ENCODE measurements at places on chromosomes 5 and 9.

- DNase-seq: no peak
Observed at GRCh38 chr5:73922224-73922623, 296.2 kb downstream of the ARHGEF28 start.

DNA sequence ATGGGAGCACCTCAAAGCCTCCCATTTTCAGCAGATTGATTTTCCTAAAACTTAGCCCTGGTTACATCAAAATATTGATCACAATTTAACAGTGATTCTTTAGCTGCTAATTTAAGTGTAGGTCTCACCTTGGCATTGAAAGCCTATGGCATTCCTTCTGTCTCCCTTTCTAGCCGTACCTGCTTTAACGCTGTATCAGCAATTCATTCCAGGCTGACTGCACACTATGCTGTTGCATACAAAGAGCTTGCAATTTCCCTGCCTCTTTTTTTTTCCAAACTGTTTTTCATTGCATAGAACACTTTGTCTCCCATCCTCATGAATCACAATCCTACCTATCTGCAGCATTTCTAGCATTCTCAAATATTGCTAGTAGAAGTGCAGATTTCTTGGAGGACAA is 8.9 kb upstream of the AMACR start:
- no peak for DNase-seq

- no peak for DNase-seq
Observed at GRCh38 chr9:112570671-112571167, 84.1 kb downstream of the KIAA1958 start.

DNA sequence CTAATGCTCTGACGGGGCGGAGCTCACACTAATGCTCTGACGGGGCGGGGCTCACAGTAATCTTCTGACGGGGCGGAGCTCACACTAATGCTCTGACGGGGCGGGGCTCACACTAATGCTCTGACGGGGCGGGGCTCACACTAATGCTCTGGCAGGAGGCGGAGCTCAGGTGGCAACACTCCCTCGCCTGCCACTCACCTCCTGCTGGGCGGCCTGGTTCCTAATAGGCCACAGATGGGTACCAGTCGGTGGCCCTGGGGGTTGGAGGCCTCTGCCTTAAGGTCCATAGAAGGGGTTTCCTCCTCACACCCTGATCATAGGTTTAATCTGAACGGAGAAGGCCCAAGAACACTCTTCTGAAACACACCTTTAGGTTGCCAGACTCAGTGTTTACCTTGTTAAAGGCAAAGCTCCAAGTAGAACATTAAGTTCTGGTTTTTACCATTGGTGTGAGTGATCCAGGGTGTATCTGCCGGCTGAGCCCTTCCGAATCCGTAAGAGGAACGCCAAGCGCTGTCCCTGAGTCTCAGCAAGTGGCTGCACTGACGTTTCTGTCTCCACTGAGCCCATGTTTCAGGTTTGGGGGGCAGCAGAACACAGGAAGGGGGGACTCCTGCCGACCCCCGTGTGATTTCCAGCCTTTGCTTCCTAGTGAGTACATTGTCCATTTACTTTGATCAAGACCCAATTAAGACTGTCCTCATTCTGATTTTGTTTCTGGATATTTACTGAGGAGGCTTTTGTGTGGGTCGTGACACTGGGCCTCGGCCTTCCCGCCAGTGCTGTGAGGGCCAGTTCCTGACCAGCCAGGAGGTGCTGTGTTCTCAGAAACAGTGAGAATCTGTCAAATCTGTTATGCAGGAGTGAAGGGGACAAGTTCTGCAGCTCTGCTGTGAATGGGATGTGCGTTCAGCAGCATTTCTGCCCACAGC is 24.6 kb upstream of the LRRC14B start:
- DNase-seq: no peak

DNA sequence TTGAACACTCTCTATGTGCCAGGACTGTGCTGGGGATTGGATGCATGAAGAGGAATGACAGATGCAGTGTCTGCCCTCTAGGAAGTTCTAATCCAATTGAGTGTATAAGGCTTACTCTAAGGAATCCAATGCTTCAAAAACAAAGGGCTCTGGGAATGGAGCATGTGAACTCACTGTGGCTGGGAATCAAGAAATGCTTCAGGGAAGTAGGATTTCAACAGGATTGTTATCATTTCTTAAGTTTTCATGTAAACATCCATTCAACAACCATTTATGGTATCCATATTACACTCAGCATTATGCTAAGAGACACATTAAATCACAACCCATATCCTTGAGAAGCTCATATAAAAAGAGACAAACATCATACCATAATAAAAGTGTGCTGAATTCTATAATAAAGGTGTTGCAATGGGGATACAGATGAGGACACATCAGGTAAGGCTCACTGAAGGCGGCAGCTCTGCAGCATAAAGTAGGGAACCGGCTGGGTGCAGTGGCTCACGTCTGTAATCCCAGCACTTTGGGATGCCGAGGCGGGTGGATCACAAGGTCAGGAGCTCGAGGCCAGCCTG is 11.3 kb downstream of the SIL1 start:
- DNase-seq: no peak

DNA sequence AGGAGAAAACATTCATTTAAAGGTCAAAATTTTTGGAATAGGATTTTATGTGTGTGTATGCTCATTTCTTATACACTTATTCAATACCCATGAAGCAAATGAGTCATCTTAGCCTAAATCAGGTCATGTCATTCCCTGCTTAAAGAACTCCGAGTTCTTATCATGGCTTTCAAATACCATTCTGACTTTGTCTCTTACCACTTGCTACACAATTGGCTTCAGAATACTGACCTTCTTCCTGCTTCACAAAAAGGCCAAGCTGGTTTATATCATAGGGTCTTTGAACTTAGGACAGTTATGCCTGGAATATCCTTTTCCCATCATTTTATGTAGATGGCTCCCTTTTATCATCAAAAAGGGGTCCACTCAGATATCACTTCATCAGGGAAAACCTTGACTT is 652.2 kb upstream of the WWC1 start:
- no peak for DNase-seq

- no peak for DNase-seq
Observed at GRCh38 chr9:76218117-76218885, 175.9 kb downstream of the RFK start.

GRCh38 chr5:53649352-53649751 is 88.9 kb downstream of the NDUFS4 start:
- DNase-seq: no peak

GRCh38 chr9:134100040-134100439 is 32.2 kb upstream of the BRD3 start:
- DNase-seq: no peak

GRCh38 chr5:104062621-104063377 is 500.2 kb upstream of the NUDT12 start:
- no peak for DNase-seq

DNA sequence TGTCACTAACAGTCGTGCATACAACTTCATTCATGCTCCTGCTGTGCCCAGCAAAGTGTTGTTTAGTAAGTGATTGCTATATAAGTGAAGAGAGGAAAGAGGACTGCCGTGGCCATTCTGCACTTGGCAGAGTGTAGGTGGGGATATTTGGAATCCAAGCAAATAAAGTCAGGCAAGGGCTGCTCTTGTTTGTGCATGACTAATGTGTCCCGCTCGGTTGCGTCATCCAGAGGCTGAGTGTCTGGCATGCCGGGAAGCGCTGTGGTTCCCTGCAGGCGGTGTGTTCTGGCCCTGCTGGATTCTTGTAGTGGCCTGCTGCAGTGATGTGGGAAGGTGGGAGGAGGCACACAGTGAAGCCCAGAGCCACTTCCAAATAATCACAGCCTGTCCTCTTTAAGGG is 136.9 kb upstream of the ANKH start:
- no peak for DNase-seq
